ENCODE measurements at places on chromosomes 4 and X. TPM values are rescaled to one million over a fixed set of nuclear protein-coding genes. Genes with fewer than 3 reads are reported as not detected.
A peak's percentile ranks its signal among the peaks of the same experiment; 100 is the strongest.

- H3K4me3 ChIP-seq: no peak overlapping the region
- H3K36me3 ChIP-seq: no peaks in the 10 kb centered on the region
- DNase-seq: no peak
These were observed 79.8 kb downstream of the IQCM start for GRCh38 chr4:149735796-149736195.

- H3K4me1 ChIP-seq: no peaks in the 10 kb centered on the region
- no peaks in the 10 kb centered on the region for H3K27me3 ChIP-seq
- H3K4me3 ChIP-seq: no peak overlapping the region
- no peak for DNase-seq
- H3K36me3 ChIP-seq: no peaks in the 10 kb centered on the region
- no peak overlapping the region for H3K27ac ChIP-seq
These were observed 199.9 kb downstream of the ENOX2 start for GRCh38 chrX:130702867-130703707.

DNA sequence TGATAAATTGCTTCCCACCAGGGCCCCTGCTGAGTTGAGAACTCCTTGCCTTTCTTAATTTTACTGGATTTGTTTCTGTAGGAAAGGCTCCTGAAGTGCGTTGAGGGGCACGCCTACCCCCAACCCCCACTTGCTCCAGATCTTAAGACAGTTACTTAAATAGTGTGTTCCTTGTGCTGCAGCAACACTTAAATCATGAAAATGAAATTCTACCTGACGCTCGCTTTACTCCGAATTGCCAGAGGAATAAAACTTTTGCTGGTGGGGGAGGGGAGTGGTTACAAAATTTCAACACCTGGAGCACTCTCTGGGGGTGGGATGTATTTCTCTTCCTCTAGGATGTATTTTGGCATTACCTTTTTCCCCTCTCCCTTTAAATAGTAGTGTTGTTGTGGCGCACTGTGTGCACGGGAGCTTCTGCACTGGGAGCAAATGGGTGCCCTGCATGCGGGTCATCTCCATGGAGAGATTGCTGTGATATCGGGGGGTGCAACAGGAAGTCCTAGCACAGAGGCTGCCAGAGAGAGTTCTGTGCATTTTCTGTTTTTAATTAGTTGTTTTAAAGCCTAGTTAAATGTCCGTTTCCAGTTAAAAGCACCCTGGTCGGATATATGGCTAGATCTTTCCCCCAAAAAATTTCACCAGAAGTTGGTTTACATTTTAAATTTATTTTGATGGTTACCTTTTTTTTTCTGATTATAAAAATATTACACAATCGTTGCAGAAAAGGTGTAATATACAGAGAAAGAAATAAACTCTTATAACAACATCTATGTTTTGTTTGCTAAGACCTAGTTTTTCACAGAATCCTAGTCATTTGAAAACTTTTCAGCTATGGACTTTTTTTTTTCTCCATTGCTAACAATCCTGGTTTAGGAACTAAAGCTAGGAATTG, 207.7 kb downstream of the SOWAHB start:
- no peaks in the 10 kb centered on the region for H3K36me3 ChIP-seq
- H3K4me1 ChIP-seq: peaks cover 8% of the 10 kb centered on the region
- no peak for DNase-seq
- no peak overlapping the region for H3K27ac ChIP-seq
- peak overlapping the region; percentile 62 for H3K4me3 ChIP-seq

- H3K27ac ChIP-seq: peak overlapping the region; percentile 100
- DNase-seq: no peak
- H3K4me3 ChIP-seq: peak overlapping the region; percentile 99
- H3K36me3 ChIP-seq: peaks cover 21% of the 10 kb centered on the region
- peaks cover 24% of the 10 kb centered on the region for H3K4me1 ChIP-seq
- no peaks in the 10 kb centered on the region for H3K27me3 ChIP-seq
These were observed 373 bp upstream of the INTS6L start for GRCh38 chrX:135520022-135520552.

GRCh38 chrX:108148524-108148923, 56.9 kb downstream of the ATG4A start:
- H3K27ac ChIP-seq: no peak overlapping the region
- no peak for DNase-seq
- H3K4me3 ChIP-seq: no peak overlapping the region
- peaks cover 10% of the 10 kb centered on the region for H3K4me1 ChIP-seq
- H3K36me3 ChIP-seq: peaks cover 27% of the 10 kb centered on the region

DNA sequence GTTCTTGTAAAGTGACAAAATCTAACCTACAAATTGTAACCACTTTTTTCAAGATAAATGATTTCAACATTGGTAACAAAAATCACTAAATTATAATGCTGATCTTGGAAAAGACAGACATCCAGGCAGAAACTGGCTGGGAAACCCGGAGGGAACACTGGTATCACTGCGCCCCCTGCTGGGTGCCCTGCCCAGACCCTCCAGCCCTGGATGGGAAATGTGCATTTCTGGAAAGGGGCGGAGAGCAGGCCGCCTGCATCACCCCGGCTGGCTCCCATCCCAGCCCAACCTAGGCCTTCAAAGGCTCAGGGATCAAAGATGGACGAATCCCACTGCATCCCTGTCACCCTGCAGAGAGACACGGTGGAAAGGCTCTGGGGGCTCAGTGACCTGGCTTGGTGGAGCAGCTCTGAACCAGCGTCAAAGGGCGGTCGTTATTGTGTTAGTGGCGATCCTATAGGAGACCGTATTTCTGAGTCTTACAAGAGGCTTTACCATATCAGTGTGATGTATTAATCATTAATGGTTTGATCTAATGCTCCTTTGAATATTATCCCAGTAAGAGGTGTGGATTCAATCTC, 37.3 kb downstream of the ACOX3 start:
- no peaks in the 10 kb centered on the region for H3K27me3 ChIP-seq
- no peak overlapping the region for H3K4me3 ChIP-seq
- no peaks in the 10 kb centered on the region for H3K4me1 ChIP-seq
- peaks cover 5% of the 10 kb centered on the region for H3K36me3 ChIP-seq
- DNase-seq: no peak
- no peak overlapping the region for H3K27ac ChIP-seq

GRCh38 chrX:1416965-1417760, 25.2 kb upstream of the SLC25A6 start:
- H3K4me1 ChIP-seq: no peaks in the 10 kb centered on the region
- peaks cover 46% of the 10 kb centered on the region for H3K36me3 ChIP-seq
- no peak for DNase-seq
- H3K27me3 ChIP-seq: no peaks in the 10 kb centered on the region
- no peak overlapping the region for H3K4me3 ChIP-seq

- no peaks in the 10 kb centered on the region for H3K27me3 ChIP-seq
- no peaks in the 10 kb centered on the region for H3K4me1 ChIP-seq
These were observed 20.8 kb downstream of the PTPN13 start for GRCh38 chr4:86614865-86615264.

DNA sequence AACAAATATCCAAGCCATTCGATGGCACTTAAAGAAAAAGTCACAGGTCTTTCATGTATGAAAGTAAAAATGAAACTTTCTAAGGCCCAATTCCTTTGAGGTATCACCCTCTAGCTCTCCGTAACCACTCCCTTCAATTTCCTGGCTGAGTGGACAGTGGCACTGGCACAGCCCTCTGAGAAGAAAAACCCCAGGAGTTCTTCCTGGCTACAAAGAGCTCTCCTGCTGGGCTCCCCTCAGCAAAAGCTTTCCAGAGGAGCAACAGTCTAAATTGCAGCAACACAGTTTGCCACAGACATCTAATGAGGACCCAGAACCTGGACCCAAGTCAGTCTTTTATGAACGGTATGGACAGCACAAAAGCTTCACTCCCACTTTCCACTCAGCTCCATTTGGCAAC, 71.8 kb downstream of the FUNDC1 start:
- no peak for DNase-seq
- no peak overlapping the region for H3K27ac ChIP-seq
- H3K36me3 ChIP-seq: no peaks in the 10 kb centered on the region
- no peaks in the 10 kb centered on the region for H3K4me1 ChIP-seq
- no peak overlapping the region for H3K4me3 ChIP-seq

DNA sequence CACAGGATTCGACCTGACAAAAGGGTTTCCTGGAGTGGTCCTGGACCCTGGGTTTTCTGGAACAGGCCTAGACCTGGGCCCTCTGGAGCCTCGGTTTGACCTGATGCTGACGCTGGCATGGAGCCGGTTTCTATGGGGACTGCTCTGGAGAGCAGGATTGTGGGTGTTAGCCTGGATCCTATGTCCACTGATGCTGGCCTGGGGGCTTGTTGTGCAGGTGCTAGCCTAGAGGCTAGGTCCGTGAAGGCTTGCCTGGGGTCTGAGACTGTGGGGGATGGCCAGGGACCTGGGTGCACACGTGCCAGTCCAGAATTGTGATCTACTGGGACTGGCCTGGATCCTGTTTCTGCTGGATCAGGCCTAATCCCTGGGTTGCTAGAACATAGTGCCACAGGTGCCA, 173.1 kb downstream of the TMEM47 start:
- H3K4me1 ChIP-seq: no peaks in the 10 kb centered on the region
- DNase-seq: no peak
- H3K36me3 ChIP-seq: no peaks in the 10 kb centered on the region

Gene FABP2
- total RNA-seq: not detected

DNA sequence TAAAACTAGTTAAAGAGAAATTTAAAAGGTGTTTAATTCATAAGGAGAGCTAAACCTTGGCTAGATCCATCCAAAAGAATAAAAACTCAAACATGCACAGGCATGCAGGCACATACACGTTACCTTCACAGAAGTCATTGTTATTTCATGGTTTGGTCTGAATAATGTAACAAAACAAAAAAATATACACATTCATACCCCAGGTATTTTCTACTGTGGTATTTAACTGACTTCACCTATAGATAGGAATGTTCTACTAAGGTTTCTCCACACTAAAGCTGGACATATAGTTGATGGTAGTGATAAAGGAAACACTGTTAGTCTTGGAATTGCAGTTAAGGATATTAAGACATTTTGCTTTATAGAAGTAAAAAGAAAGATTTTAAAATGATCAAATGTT, 283.6 kb upstream of the PCDH10 start:
- H3K27ac ChIP-seq: no peak overlapping the region
- H3K27me3 ChIP-seq: no peaks in the 10 kb centered on the region
- no peaks in the 10 kb centered on the region for H3K4me1 ChIP-seq
- no peak for DNase-seq

DNA sequence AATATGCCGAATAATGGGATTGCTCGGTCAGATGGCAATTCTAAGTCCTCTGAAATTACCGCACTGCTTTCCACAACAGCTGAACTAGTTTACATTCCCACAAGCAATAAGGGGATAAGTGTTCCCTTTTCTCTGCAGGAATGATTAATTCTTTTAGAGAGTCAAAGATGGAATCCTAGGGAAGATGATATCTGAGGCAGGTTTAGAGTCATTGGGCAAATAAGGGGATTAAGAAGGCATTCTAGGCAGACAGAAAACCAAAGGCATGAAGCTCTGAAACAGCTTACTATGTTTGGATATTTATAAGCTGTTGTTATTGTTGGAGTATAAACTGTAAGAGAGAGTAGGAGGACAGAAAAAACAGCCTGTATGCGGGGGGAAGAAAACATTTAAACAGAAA, 85.7 kb downstream of the TET2 start:
- peaks cover 53% of the 10 kb centered on the region for H3K36me3 ChIP-seq
- H3K27me3 ChIP-seq: no peaks in the 10 kb centered on the region
- H3K4me1 ChIP-seq: peaks cover 8% of the 10 kb centered on the region
- no peak for DNase-seq
- no peak overlapping the region for H3K4me3 ChIP-seq
- H3K27ac ChIP-seq: no peak overlapping the region

DNA sequence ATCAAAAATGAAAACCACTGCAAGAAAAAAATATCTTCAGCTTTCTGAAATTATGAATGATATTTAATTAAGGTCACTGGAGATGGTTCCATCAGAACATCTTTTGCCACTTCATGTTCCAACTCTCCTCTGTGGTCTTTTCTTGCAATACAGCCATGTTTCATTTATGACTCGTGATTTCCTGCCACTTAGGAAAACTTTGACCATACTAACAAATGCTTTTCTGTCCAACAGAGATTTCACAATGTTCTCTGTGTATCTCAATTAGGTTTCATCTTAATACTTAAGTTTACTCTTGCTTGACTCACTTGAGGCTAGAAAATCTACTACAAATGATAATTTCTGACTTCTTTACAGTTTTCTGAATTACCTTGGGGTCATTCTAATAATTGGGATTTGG, 330.9 kb downstream of the CXXC4 start:
- no peaks in the 10 kb centered on the region for H3K27me3 ChIP-seq
- no peaks in the 10 kb centered on the region for H3K36me3 ChIP-seq
- DNase-seq: no peak
- no peak overlapping the region for H3K4me3 ChIP-seq

DNA sequence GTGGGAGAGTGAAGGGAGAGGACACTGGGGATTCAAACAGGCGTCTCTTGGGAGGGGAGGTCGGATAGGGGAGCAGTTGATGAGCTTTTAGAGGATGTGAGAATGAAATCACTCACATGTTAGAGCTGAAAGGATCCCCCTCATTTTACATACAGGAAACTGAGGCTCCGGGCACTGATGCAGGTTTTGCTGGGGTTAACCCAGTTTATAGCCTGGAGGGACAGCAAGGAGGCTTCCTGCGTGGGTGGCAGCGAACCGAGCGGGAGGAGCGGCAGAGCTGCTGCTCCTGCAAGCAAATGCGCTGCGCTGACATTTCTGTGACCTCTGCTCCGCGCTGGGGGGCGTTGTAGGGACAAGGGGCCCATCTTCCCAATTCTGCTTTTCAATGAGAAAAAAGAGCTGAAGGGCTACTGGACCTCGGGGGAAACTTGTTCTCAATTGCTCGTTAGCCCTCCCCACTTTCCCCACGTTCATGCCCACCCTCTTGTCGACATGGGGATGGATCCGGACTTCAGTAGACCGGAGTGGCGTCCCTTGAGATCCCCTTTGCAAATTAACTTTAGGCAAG, 1.2 kb upstream of the NEUROG2 start:
- H3K36me3 ChIP-seq: no peaks in the 10 kb centered on the region
- H3K27ac ChIP-seq: no peak overlapping the region
- peaks cover 46% of the 10 kb centered on the region for H3K4me1 ChIP-seq

DNA sequence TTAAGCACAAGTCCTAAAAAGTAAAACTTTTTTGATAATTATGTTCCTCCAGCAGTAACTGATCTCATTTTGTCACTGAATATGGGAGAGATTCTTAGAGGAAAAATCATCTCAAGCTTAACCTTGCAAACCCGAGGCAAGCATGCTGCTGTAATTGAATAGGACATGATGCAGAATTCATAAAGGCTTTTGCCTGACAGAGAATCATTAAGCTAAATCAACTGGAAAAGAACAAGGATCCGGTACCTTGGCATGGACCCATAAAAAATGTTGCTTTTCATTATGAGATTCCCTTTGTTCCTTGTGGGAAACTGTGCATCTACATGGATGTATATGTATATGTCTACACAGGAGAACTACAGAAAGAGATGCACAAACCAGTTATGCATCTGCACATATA, 149.1 kb downstream of the PAPSS1 start:
- DNase-seq: no peak
- H3K36me3 ChIP-seq: no peaks in the 10 kb centered on the region
- no peak overlapping the region for H3K27ac ChIP-seq
- H3K27me3 ChIP-seq: no peaks in the 10 kb centered on the region
- no peak overlapping the region for H3K4me3 ChIP-seq

- H3K4me3 ChIP-seq: no peak overlapping the region
- no peak for DNase-seq
- H3K36me3 ChIP-seq: no peaks in the 10 kb centered on the region
- no peaks in the 10 kb centered on the region for H3K4me1 ChIP-seq
- H3K27ac ChIP-seq: no peak overlapping the region
These were observed 86.5 kb downstream of the ATG4A start for GRCh38 chrX:108178143-108178498.

Gene NR3C2
- 0.32 TPM for total RNA-seq

Measured in activated T-helper 2 cell treated with anti-CD3 and anti-CD28 coated beads, Interferon-gamma antibody, Interleukin-2, Interleukin-4, amounts not matched to agents 10 μg/mL and 5 μg/mL and 100 μg/mL, durations not matched to agents 14 hours and 24 hours and 36 hours (primary cell).